Stimulated activated CD8-positive, alpha-beta memory T cell treated with anti-CD3 and anti-CD28 coated beads, Interleukin-4, amount 100 ng/mL, for 24 hours (primary cell): ENCODE measurements at places on chromosomes 5 and 9.

DNA sequence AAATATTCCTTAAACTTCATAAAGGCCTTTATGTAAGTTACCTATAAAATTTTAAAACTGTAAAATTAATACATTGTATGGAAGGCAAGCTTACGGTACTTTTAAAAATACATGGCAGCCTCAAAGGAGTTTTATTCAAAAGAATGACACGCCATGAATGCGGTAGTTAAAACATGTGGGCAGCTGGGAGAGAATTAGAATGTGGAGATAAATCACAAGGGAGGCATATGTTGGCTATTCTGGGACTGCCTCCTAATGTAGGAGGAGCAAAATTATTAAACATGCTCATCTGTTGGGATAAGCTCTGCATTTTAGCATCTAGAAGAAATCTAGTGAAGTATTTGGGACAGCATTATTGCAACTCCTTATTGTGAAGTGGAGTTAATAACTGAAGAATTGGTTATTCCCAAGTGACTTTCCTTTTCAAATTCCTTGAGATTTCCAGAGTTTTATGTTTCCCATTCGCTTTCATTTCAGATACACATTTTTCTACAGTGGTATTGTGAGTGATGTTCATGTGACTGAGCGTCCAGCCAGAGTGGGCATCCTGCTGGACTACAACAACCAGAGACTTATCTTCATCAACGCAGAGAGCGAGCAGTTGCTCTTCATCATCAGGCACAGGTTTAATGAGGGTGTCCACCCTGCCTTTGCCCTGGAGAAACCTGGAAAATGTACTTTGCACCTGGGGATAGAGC, 109.4 kb downstream of the CMYA5 start:
- no peak for DNase-seq

DNA sequence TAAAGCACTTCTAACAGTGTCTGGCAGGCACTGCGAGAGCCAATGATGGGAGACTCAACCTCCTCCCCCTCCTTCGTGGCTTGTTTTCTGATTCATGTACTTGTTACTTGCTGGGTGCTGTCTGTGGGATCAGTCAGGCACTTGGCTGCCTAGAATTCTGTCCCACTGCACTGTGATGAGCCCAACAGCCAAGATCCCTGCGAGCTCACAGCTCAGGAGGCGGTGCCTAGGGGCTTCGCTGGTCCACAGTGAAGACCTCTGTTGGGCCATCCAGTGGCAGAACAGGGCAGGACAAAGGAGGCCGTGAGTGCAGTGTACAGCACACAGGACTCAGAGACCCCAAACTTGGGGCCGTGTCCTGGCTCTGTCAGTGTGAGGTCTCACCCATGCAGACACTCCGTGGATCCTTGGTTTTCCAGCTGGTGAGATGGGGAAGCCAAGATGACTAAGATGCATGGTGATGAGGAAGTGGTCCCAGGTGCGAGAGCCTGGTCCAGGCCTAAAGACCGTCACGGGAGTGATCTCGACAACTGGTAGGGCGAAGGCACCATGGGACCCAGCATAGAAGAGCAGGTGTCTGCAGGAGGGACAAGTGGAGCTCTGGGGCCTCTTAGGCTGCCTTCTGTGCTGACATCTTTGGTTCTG, 19.5 kb downstream of the MYMK start:
- DNase-seq: no peak

GRCh38 chr9:109098960-109099308, 20.8 kb downstream of the TMEM245 start:
- DNase-seq: no peak

DNA sequence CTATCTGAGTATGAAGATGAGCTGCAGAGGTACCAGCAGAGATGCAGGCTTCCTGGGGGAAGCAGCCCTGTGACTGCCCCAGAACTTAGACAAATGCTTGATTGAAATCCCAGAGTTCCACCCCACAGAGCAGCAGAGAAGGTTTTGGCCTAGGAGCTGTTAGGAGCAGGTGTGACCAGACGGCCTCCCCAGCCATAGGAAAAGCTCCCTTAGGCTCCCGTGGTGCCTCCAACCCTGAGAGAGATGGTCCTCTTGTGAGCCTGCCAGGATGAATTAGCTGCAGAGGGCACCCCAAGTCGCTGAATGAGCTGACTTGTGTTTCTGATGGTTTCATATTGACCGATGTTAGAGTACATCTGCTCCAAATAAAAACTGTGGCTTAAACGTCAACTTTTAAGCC, 22.1 kb downstream of the NTRK2 start:
- DNase-seq: no peak

DNA sequence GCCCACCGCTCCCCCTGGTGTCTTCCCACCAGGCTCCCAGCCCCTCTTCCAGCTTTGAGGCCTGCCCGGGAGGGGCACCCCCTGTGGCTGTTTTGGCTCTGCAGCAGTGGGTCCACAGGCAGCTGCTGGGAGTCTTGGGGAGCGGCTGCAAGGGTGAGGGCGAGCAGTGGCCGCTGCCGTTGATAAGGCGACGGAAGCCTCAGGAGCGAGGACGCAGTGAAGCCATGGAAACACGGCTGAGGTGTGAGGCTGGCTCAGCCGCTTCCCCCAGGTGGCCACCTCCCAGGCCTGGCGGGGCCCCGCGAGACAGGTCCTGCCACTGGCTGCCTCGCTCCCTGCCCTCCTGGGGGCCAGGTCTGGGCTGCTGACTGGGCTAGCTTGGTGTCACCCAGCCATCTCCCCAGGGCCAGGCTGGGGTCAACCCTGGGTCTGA, 41.5 kb downstream of the CXXC5 start:
- DNase-seq: no peak

DNA sequence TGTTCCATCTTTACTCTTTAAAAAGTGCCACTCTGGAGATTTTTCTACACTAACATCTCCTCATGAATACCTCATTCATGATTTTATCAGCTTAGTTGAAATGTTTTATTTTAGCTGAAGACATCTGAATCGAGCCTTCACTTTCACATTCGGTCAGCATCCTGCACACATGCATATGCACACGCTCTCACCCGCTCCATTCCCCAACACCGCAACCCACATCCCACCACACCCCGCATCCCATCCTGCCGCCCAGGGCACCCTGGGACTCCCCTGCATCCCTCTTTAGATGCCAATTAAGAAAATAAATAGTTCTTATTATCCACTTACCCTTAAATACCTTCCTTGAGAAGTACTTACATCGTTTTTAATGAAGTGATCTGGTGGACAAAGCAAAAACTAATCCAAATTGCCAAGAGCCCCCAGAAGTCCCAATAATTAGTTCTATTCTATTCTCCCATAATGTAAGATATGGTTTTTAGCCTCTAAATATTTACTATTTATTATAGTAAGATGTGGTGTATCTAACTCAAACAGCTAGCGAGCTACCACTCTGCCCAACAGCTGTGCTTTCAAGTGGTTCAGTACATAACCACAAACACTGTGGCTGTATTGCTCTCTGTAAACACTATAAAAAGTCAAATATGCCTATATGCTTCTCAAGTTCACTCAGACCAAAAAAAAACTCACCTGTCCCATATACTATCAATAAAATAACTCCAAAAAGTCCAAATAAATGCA, 38.2 kb downstream of the GZMK start:
- peak; percentile 29 for DNase-seq

- no peak for DNase-seq
Observed at GRCh38 chr9:92770360-92770995, 5.8 kb upstream of the BICD2 start.

GRCh38 chr5:117713585-117714198, 1139.1 kb upstream of the SEMA6A start:
- DNase-seq: no peak

- no peak for DNase-seq
Observed at GRCh38 chr5:95649842-95650620, 3.5 kb downstream of the RFESD start.

DNA sequence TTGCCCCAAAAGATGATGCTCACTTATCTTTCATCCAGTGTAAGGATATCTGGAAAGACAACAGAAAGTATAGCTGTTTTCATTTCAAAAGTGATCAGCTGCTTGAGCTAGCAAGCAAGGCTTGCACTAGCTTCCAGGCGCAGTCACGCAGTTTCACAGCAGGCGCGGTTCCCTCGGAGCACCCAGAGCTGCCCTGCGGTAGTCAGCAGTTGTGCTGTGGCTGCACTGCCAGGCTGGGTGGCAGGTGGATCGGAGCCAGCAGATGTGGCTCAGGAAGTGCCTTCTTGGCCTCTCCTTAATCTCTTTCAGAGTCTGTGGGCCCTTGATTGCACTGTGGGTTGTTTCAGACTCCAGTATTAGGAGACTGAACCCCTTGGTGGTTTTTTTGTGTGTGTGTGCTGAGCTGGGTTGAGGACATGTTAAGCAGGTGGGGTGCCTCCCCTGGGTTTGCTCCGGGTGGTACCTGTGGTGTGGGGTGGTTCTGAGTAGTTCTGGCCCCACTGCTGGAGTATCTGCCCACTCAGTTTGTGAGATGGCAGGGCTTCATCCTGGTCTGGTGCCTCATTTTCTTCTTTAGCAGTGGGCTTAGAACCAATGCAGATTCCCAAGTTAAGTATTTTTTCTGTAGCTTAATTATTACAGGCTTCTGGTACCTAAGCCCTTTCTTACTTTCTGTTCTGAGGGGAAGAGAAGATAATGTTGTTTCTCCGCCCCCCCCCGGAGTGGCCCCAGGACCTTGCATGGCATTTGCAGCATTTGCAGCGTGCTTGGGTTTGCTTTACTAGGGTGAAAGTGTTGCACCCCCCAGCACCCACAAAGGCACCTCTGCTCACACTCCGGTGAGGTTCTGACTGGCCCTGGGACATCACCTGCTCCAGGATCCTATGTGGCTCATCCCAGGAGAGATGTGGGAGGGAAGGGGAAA, 16.4 kb downstream of the TENT4A start:
- DNase-seq: no peak

DNA sequence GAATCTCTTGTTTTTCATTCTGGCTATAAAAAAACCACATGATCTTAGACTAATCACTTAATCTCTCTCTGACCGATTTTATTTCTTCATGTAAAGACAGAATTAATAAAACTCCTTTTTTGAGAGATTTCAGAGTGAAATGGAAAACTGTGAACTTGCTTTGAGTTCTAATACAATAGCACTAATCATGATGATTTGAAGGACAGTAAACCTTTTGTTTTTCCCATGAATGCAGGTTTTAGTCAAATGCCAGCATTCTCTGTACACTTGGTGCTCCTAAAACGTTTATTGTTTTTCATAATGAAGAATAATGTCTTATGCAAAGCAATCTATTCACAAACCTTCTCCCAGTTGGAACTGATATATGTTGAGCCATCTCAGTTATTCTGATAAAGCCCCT, 86.8 kb downstream of the SLC24A2 start:
- DNase-seq: no peak

- DNase-seq: no peak
Observed at GRCh38 chr9:87359958-87360601, 137.6 kb upstream of the DAPK1 start.

DNA sequence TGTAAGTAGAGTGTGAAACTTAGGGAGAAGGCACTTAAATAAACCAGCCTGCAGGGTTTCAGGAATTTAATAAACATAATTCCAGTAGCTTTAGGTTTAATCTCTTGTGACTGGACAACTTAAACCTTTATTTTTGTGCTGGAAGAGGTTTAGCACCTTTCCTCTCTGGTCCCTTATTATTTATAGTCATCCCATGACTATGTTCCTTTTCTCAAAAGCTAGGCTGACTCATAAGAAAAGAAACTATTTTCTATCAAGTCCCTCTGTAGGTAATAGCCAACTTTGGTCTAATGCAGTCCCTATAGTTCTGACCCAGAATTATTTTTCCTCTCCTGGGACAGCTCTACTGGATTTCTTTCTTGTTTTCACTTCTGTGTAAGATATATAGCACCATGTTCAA, 588.9 kb downstream of the NR2F1-AS1 start:
- no peak for DNase-seq

GRCh38 chr9:69331444-69331843, 6.4 kb downstream of the ENTREP1 start:
- DNase-seq: no peak

DNA sequence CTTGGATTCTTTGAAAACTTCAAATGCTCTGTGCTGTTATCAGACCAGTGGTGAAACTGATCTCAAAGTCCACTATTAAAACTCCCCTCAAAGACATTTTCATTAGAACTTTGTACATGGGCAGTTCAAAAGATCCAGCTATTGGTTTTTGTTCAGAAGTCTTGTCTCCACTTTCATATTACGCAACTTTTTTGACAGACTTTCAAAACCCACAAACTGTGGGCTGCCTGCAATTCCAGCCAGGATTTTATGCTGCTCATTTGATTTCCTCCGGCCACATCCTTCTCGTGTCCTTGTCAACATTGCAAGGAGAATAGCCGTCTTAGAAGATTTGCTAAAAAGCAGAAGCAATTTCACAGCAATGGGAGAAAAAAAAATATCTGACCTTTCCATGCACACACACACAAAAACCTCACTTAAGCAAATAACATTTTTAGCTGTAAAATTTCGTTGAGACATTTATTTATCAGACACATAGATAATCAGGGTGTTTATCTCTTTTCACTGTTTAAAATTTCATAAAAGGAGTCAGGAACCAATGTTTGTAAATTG, 1990.5 kb downstream of the MAT2B start:
- no peak for DNase-seq

DNA sequence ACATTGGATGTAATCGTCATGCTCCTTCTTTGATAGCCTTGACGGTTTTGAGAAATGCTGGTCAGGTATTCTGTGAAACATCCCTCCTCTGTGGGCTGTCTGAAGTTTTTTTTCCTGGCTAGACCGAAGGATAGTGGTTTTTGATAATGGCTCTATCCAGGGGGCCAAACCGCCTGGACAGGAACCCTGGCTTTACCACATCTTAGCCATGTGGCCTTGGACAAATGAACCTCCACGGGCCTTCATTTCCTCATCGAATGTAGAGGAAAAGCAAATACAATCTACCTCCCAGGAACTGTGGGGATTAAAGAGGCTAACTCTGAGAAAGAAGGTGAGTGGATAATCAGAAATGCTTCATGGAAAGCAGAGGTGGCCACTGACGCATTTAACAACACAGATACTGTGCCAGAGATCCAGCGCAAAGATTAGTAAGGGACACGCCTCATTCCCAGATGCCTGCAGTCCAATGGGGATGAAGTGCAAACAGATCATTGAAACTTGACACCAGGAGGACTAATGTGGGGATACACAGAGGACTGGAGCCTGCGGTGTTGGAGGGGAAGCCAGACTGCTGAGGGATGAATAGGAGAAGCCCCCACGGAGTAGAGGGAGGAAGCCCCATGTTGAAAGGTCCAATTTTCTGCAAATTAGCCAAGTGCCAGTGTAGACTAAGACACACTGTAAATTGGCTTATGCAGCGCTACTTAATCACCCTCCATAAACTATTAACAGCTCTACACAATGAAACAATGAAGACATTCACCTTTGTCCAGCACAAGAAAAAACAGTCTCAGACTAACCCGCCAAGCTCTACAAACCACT, 41.6 kb downstream of the MYO10 start:
- no peak for DNase-seq

DNA sequence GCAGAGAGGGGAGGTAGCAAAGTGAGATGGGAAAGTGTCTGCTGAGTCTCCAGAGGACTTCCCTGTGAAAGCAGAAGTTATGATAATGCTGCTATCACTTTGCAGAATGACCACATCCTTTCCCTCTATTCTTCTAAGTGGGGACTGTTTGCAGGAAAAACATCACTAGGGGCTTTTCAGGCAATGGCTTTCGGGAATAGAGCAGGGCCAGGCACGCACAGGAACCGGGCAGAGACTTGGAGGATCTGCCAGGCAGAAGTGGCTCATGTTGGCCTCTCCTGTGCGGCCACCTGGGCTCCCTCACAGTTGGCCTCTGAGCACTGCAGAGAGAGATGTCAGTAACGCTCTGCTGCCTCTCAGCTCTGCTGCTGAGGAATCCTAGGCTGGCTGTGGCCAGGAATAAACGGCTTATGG, 214.7 kb downstream of the MAST4 start:
- no peak for DNase-seq

- no peak for DNase-seq
Observed at GRCh38 chr5:67005737-67006499, 190.7 kb downstream of the CD180 start.

- DNase-seq: no peak
Observed at GRCh38 chr9:117116084-117116483, 298.8 kb downstream of the ASTN2 start.
